Activated CD8-positive, alpha-beta memory T cell treated with anti-CD3 and anti-CD28 coated beads for 1 hour (primary cell): ENCODE measurements at places on chromosomes 1 and 21.

DNA sequence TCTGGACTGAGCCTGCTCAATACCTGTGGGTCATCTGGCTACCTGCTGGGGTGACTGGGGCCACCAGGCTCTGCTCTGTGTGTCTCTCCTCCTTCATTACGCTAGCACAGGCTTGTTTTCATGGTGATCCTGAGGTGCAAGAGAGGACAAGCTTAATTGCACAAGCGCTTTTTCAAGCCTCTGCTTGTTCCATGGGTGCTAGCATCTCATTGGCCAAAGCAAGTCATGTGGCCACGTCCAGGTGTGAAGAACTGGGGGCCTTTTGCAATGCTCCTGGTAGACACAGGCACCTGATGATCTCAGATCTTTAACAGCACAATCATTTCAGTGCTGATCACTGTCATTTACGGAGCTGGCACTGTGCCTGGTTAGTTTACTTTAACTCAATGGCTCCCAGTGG, 114.6 kb downstream of the KAZN start:
- DNase-seq = no peak

DNA sequence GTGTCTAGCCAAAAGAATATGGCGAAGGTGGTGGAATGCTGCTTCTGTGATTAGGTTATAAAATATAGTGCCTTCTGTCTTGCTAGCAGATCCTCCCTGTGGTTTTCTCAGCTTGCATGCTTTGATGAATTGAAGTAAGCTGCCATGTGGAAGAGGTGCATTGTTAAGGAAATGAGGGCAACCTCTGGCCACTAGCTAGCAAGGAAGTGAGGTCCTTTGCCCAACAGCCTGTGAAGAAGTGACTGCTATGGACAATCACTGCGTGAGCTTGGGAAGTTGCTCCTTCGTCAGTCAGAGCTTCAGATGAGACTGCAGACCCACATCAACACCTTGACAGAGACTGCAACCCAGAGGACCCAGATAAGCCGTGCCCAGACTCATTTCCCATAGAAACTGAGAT, 109.4 kb downstream of the GIPC2 start:
- DNase-seq = no peak

DNA sequence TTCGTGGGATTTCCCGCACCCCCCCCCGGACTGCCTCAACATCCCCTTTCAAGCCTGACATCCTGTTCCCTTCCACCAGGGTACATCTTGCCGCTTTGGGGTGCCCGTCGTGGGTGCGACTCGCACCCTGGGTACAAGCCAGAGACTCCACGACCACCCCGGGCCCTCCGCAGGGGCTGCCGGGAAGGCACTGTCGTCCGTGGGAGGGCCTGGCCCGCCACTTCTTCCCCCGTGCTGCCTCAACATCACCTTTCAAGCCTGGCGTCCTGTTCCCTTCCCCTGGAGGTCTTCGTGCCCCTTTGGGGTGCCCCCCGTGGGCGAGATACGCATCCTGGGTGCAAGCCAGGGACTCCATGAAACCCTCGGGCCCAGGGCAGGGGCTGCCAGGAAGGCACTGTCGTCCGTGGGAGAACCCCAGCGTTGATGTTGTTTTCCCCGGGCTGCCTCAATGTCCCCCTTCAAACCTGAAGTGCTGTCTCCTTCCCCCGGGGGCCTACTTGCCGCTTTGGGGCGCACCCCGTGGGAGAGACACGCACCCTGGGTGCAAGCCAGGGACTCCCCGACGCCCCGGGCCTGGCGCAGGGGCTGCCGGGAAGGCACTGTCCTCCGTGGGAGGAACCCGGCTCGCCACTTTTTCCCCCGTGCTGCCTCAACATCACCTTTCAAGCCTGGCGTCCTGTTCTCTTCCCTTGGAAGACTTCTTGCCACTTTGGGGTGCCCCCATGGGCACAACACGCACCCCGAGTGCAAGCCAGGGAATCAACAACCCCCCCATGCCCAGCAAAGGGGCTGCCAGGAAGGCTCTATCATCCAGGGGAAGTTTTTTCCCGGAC, 138.6 kb downstream of the LIPI start:
- DNase-seq = no peak

- DNase-seq = no peak
Measured at GRCh38 chr1:229432905-229433304, 989 bp downstream of the ACTA1 start.

DNA sequence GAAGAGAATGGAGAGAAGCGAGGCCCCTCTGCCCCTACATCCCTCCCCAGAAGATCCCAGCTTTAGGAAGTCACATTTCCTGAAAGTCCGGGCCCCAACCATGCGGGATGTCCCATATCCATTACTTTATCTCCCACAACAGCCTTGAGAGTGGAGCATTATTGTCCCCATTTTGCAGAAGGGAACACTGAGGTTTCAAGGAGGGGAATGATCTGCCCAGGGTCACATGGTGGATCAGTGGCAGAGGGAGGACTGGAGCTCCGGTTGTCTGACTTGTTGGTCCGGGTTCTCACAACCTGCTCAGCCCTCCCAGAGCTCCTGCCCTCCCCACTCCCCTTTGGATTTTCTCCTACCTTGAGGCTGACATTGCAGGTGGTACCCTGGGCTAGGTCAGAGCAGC, 2.2 kb upstream of the CRYBG2 start:
- no peak for DNase-seq

GRCh38 chr21:27532076-27532475, 565.2 kb upstream of the ADAMTS5 start:
- no peak for DNase-seq

GRCh38 chr21:28729887-28730286, 262.8 kb downstream of the LTN1 start:
- DNase-seq = no peak

GRCh38 chr1:202235003-202235660, 41.5 kb downstream of the LGR6 start:
- no peak for DNase-seq

DNA sequence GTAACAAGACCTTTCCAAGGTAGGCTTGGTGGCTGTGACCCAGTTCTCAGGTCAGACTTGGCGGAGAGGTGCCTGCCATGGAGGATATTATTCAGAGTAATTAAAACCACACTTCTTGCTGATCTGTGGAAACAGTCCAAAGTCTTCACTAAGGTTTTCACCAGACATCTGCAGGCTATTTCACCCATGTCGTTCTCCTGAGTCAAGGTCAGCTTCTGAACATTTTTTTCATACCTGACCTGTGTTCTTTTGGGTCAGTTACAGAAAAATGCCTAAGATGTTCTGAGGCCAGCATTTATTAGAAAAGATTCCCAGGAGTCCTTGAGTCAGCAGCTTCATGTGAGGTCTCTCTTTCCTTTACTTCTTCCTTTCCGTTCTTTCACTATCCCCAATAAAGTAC, 54.9 kb downstream of the RGL1 start:
- DNase-seq = no peak

DNA sequence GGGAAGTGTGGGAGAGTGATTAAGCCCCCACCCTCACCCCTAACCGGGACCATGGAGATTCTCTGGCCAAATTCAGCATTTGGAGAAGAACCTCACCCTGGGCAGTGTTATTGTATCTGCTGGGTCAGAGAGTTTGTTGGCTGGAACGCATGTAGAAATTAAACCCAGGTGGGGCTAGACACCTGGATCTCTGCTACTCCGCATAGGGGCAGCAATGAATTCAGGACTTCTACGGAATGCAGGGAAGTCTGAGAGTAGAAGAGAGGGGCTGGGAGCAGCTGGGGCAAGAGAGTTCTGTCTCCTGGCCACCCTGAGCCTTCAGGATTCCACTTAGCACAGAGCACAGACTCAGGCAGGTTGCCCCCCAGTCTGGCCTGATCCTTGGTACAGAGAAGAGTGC, 3.6 kb upstream of the CRABP2 start:
- DNase-seq = no peak

- peak; percentile 52 for DNase-seq
Measured at GRCh38 chr1:207644852-207645634, at the start of gene CR1L. Gene CR1L (plus strand): TSS chr1:207645133. CDS start chr1:207645234, 101 bp downstream.

- DNase-seq = peak; percentile 84
Measured at GRCh38 chr1:155206891-155207805, 549 bp downstream of the THBS3 start.

GRCh38 chr1:50985094-50985493, 15.0 kb downstream of the CDKN2C start:
- DNase-seq = no peak

GRCh38 chr1:152061952-152062351, 25.1 kb upstream of the S100A11 start:
- no peak for DNase-seq

DNA sequence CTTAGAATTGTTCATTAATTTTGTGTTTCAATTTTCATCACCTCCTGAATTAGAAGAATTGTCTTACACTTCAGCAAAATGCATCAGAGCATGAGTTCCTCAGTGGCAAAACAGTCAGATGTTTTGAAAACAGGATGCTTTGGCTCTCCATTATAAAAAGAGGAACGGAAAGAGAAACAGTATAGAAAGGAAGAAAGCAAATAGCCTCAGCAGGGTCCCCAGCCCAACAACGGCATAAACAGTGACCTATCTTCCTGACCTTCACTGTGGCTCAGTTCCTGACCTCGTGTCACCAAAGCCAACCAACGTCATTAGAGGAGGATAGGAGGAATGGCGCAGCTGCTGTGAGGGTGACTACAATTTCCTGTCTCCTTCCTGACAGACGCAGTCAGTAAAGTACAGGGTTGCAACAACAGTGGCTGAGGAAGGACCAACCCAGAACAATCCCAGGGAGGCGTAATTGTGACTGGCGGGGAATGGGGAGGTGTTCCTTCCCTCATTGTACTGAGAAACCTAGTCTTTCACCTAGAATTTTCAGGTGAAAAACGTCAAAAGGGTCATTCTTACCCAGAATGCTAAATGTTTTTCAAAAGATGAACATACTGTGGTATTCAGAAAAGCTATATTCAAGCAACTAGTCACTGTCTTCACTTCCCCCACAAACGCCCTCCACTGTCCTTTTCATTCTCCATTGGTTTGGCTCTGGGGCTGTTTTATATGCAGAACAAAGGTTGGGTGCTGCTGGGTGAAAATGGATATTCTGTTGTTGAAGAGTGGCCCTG, 197.9 kb upstream of the SGIP1 start:
- DNase-seq = peak; percentile 20

DNA sequence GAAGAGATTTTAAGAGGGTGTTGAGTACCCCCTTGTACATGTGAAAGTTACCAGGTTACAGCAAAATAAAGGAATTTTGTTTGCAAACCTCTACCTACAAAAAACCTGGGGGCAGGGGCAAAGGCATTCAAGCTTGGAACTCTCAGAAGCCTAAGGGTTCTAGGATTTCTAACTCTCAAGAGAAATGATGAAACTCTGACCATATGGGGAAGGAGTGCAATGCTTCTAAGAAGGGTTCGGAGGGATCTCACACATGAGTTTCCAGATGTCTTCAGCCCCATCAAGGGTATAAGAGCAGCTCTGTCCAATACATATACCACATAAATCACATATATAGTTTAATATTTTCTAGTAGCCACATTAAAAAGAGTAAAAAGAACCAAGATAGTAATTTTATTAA, 7.3 kb upstream of the FCGR2A start:
- DNase-seq = no peak

DNA sequence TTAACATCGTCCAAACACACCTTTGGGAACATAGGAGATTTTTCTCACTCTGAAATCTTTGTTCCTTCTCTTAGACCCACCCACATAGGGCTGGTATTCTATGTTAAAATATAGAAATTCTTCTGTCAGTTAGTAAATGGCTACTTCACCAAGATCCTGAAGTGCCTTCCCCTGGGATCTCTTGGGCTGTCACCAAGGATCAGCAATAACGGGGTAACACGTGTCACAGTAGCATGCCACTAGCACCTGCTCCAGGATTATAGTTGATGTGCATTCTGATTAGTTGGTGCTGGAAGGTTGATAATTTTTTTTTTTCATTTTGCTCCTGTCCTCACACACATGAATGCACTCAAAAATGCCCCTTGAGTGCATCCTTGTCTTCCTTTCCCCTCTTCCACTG, 298.7 kb downstream of the NTNG1 start:
- DNase-seq = no peak

- no peak for DNase-seq
Measured at GRCh38 chr1:154716011-154716410, 108.0 kb upstream of the ADAR start.

GRCh38 chr21:45607021-45607908, 36.3 kb upstream of the PCBP3 start:
- DNase-seq = no peak

DNA sequence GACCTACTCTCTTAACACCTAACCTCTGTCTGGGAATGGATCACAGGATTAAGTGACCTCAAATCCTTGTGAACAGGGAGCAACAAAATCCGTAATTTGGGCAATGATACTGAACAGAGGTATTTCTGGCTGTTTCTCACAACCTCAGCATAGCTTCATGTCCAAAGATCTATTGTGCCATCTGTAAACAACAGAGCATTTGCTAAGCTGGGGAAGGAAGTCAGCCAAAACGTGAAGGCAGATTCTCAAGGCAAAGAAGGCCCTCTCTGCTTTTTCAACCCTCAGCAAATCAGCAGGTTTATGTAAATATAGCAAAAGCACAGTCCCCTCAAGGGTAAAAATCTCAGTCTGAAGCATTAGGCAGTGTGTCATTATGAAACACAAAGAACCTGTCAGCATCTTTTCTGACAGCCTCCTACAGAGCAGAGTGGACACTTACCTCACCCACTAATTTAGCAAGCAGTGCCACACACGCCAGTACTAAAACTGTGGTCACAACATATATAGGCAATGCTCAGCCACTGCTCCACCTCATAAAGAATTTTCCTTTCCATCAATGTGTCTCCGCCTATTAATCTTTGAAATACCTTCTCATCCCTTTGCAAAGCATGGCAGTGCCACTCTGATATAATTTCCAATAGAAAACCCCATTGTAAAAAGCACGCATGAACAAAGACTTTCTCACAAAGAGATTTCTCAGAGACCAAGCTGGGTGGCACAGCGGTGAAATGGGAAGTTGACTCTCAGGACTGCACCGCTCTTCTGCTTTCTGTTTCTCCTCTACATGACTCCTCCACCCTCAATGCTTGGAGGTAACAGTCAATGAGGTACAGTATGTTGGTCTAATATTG, 188.0 kb downstream of the RERE start:
- no peak for DNase-seq

GRCh38 chr1:20216574-20216973, 30.3 kb upstream of the PLA2G2C start:
- DNase-seq = no peak

GRCh38 chr1:47179017-47179987, 10.5 kb downstream of the PDZK1IP1 start:
- DNase-seq = peak; percentile 12

DNA sequence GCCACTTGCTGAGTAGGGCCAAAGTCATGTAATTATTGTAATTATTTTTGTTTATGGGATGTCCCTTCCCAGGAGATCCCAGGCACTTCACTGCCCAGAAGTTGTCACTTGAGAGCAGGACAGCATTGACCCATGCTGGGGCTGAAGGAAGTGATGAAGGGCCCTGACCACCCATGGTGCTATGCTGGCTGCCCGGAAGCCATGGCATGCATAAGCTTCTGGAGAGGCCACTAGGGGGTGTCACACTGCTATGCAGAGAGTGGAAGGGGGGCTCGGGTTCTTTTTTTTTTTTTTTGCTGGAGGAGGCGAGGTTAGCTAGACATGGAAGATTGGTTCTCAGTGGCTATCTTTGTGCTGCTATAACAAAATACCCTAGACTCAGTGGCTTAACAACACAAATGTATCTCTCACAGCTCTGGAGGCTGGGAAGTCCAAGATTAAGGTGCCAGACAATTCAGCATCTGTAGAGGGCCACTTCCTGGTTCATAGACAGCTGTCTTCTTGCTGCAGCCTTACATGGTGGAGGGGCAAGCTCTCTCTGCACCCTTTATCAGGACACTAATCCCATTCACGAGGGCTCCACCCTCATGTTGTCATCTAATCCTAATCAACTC, 84.9 kb downstream of the CNIH3 start:
- no peak for DNase-seq

GRCh38 chr1:211296396-211296795, 30.2 kb upstream of the TRAF5 start:
- DNase-seq = no peak
